ENCODE measurements at places on chromosomes 16 and 17. TPM values are rescaled to one million over a fixed set of nuclear protein-coding genes. Genes with fewer than 3 reads are reported as not detected.
A peak's percentile ranks its signal among the peaks of the same experiment; 100 is the strongest.

GRCh38 chr16:89557690-89558490, 2.6 kb upstream of the RPL13 start:
- no peak for DNase-seq

DNA sequence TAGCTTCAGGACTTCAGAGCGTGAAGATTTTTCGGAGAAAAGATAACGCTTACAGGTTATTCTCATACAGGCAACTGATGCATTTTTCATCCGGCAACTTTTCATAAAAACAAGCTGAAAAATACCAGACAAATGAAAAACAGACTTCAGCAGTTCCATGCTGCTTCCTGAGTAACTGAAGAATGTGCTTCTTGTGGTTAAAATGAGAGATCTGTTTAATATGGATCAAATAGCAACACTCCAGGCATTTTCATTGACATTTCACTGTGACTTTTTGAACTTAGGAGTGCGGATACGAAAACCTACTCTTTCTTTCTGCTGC, 705 bp upstream of the PITPNC1 start:
- DNase-seq: no peak

DNA sequence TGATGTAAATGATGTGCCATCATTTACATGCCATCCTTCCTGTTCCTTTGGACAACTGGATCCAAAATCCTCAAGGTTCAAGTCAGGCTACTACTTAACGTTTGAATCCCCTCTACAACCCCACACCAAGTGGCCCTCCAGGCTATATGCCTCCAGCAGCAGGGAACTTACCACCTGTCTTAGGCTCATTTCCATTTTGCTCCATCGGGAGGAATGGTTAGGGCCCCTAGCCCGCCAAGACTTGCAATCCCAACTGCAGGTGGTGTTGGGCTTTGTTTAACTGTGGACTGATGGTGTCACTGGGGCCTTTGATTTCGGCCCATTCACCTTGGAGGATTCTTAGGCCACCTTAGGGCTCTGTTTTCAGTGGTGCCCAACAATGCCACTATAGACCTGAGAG, 9.7 kb downstream of the HNF1B start:
- no peak for DNase-seq

Gene LSM12
- polyA plus RNA-seq: 31.5 TPM

GRCh38 chr16:82137822-82138167, 32.2 kb downstream of the MPHOSPH6 start:
- DNase-seq: no peak

DNA sequence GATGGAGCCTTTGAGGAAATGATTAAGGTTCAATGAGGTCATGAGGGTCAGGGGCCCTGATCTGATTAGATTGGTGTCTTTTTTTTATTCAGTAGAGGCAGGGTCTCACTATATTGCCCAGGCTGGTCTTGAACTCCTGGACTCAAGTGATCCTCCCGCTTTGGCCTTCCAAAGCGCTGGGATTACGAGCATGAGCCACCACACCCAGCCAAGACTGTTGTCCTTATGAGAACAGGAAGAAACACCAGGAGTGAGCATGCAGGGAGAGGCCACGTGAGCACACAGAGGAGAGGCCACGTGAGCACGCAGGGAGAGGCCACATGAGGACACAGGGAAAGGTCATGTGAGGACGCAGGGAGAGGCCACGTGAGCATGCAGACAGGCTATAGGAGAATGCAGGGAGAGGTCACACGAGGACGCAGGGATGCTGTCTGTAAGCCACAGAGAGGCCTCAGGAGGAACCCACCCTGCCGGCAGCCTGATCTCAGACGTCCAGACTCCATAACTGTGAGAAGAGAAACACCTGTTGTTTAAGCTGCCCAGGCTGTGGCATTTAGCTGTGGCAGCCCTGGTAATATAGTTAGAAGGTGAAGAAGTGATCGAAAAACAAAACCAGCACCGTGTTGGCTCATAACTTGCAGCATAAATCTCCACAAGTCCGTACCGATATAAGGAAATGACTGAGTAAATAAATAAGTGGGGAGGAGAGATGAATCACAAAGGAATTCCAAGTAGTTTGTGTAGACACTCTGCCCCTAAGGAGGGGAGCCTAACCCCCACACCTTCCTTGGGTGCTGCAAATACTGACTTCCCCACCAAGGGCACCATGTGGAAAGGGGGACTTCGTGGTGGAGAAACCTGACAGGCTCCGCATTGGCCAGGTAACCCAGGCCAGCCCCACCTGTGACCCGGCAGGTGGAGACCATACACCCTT, 14.6 kb upstream of the CSNK1D start:
- DNase-seq: peak; percentile 83

DNA sequence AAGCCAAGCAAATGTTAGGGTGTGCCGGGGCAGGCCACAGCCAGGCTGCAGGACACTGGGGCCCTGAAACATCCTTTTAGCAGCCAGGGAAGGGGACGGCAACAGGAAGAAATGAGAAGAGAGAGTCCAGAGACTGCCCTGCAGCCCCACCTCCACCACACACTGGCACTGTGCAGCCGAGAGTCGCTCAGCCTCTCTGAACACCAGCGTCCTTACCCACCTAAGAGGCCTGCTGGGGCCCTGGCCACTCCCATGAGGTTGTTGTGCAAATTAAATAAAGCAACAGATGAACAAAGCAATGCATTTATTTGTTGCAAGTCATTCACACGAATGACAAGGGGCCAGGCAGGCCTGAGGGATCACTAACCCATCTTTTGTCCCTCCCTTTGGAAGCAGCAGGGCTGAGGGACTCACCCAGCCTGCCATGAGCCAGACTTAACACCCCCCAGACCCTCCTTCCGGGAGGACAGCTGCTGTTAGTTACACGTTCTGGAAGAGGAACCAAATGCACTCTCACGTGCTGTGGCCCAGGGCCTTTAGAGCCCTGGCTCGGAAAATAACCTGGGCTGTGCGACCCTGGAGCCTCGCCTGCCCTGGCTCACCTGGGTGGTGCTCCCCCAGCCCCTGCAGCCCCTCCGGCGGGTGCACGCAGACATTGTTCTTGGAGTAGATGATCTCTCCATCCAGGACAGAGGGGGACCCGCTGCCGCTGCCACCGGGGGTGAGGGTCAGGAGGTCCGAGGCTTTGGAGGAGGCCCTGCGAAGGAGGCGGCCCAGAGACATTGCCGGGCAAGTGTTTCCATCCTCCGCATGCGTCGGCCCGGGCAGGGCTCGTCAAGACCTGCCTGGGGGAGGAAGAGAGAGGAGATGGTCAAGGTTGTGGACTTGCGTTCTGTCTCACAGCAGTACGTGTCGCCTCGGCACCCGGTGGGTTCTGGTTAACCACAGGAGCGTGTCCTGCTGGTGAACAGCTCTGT, 22.6 kb downstream of the TBC1D16 start:
- no peak for DNase-seq

Gene ANKRD13B
- polyA plus RNA-seq: 8.2 TPM

DNA sequence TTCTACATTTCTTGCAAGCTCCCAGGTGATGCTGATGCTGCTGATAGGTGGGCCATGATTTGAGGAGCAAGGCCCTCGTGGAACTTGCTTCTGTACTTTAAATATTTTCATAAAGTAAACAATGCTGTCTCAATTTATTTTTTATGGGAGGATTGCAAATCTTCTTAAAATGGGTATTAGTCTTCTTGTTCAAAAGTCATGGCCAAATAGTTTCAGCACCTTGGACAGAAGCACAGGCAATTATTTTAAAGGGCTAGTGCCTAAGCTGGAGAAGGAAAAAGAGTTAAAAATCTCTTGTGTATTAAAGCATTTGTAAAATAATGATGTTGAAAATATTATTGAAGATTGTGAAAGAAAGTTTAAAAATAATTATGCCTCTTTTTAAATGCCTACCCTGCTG, 50.5 kb downstream of the GPR139 start:
- DNase-seq: peak; percentile 7

DNA sequence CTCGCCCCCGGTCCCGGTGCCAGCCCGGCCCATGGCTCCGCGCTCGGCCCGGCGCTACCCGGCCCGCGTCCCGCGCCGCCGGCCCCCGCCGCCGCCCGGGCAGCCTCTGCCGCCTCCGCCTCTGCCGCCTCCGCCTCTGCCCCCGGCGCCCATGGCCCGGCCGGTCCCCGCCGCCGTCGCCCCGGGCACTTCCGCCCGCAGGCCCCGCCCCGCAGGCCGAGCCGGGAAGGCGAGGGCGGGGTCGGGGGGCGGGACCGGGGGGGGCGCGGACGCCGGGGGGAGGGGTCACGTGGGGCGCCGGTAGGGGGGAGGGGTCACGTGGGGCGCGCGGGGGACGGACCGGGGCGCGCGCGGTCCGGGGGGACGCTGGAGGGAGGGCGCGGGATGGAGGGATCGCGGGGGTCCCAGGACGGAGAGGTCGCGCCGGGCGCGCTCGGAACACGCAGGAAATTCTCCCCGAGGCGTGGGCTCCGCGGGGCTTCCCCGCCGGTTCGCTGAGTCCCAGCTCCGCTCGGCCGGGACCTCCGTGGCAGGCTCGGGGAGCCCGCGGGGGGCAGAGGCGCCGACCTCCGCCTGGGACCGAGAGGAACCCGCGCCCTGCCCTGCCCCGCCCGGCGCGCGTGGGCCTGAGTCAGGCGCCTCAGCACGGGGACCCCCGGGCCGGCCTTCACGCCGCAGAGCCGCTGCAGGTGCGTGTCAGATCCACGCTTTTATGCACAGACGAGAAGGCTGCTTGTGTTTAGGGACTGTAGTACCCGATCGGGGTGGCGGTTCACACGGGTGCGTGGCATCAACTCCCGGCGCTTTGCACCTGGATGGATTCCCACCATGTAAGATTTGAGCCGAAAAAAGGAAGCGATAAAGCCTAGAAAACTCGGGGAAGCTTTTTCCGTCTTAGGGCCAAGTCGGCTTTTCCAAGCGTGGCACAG, at the start of gene PGAP6:
Gene PGAP6 (minus strand): TSS at position 190 of the 929 bp plus-strand sequence. CDS start 157 bp downstream, at position 33.
- peak; percentile 59 for DNase-seq

DNA sequence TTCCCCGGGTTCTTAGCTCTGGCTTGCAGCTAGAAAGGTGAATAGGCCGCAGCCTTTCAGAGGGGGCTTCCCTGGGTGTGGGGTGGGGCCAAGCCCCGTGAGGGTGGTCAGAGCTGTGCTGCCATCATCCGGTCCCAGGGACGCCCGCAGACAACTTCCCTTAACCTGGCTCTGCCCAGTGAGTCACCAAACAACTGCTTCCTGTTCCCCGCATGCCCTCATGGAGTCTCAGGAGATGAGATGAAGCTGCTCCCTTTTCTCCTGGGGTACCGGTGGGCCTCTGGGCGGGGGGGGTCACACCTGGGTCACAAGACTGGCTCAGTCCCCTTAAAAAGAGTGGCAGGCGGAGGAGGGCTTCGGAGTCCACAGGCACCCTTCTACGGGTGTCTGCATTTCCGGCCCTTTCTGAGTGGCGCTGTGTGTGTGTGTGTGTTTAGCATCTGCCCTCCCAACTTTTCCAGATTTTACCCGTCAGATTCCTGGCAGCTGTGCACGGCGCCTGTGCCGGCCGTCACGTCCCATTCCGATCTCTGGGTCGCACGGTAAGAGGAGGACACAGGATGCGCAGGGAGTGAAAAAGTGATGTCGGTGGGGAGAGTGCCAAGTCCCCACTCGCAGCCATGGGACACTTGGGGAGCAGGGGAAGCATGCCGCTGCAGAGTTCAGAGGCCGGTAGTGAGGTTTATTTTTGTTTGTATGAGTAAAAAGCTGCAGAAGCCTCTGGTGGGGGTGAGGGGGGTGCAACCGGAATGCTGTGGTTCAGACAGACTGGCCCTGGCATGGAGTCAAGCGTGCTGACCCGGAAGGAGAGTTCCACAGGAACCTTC, 16.8 kb downstream of the HIC1 start:
- DNase-seq: no peak
